Neural crest cell (in vitro differentiated cells): ENCODE measurements at places on chromosomes 1 and 21. TPM values are rescaled to one million over a fixed set of nuclear protein-coding genes. Genes with fewer than 3 reads are reported as not detected.

DNA sequence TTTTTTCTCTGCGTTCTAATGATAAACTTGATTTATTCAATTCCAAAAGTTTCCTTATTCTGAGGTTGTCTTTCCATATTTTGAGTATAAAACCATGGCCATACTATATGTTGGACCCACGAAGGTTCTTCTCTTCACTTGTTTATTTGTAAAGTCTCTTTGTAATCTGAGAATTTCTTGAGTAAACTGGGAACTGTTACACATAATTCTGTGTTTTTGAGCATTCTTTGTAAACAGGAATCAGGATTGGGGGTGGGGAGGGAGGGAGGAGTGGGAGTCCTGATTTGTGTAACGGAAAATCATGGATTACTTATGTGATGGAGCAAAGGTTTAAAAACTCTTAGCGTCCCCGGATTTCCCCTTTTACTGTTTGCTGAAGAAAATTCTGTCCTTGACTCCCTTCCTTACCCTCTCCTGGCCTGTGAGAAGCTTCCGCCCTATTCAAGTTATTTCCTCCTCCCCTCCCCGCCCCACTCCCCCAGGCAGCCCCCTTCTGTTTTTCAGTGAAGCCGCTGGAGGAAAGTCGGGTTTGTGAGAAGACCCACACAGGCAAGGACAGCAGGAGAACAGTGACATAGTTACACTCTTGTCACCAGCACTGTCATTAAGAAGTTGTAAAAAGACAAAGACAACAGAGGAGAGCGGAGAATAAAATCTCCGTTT lies 6.4 kb upstream of the NBPF11 start:
- H3K36me3 ChIP-seq, result peaks cover 2% of the 10 kb centered on the region
- DNase-seq, result no peak
- H3K4me1 ChIP-seq, result peaks cover 10% of the 10 kb centered on the region

DNA sequence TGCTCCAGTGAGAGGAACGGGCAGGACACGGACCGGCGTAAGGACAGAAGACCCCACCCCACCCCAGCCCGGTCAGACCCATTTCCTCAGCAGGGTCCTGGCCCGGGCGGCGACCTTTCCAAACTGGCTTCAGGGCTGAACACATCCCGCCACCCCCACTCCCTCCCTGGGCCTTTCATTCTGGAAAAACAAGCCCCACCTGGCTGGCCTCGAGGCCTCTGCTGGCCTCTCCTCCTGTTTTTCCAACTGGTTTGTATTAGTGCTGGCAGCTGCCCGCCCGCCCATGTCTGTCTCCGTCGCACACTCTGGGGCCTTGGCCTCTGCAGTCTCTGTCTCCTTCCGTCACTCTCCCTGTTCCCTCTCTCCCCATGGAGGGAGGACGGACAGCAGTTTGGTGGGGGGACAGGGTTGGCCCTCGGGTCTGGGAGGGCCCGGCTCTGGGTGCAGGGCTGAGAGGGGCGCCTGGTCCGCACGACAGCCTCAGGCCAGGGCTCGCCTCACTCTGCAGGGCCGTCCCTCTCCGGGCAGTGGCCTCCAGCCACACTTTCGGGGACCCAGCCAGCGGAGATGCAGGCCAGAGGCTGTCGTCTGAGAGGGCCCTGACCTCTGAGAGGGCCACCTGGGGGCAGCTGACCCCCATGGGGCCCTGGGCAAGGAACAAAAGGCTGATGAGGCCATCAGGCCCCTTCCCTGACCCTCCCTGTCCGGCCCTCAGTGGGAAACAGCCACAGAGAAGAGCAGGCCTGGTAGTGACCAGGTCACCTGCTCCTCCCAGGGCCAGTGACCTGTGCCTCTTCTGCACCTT lies 1.5 kb upstream of the MXRA8 start:
- DNase-seq, result no peak
- H3K27ac ChIP-seq, result peak overlapping the region; percentile 57
- H3K36me3 ChIP-seq, result no peaks in the 10 kb centered on the region
- peaks cover 37% of the 10 kb centered on the region for H3K4me1 ChIP-seq
- peaks cover 20% of the 10 kb centered on the region for H3K27me3 ChIP-seq

- H3K4me1 ChIP-seq, result peaks cover 22% of the 10 kb centered on the region
- H3K4me3 ChIP-seq, result peak within 1 kb of the TSS; percentile 81
- H3K36me3 ChIP-seq, result no peaks in the 10 kb centered on the region
- peaks cover 77% of the 10 kb centered on the region for H3K27me3 ChIP-seq
- no peak within 1 kb of the TSS for H3K27ac ChIP-seq
Observed at GRCh38 chr1:115337633-115338456, at the start of gene NGF. NGF (minus strand) TSS chr1:115338249; CDS start chr1:115286795, 51,454 bp downstream.

The JAM2 gene
- 26.2 and 29.7 TPM in 2 replicates for total RNA-seq
